ENCODE measurements at places on chromosomes 3 and 15.

- no peak for DNase-seq
These were observed 123.1 kb downstream of the CHCHD6 start for GRCh38 chr3:126827121-126827520.

DNA sequence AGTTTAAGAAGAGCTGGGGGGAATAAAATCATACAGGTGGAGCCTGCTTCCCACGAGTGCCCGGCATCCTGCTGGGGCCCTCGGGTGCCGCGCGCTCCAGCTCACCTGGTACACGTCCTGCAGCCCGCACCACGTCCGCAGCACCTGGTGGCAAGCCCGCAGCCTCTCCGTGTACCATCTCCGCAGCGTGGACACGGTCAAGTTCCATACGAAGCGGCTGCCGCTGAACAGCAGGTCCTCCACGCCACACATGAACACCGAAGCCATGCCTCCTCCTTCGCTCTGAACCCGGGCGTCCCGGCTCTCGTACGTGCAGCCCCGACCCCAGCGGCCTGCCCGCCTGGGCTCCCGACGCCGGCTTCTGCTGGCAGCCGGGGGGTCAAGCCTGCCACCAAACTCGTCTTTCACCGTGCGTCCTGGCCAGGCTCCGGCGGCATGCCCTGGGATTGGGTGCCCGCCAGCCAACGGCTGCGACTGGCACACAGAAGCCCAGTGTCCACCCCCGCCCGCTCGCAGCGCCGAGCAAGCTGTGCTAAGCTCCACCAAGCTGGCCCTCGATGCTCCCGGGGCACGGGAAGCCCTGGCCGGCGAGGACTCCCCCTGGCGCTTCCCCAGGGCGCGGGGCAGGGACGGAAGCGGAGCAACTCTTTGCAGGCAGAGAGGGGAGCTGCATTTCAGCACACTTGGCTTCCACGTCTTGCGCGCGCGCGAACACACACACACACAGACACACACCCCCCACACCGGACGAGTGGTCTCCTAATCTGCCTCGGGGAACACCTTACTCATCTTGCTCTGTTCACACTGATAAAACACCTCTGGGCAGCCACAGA lies at the start of gene FRMD4B:
Gene FRMD4B (minus strand): TSS at position 366 of the 833 bp plus-strand sequence. CDS start 99 bp downstream, at position 267.
- no peak for DNase-seq

GRCh38 chr15:94620632-94621031 lies 389.3 kb downstream of the MCTP2 start:
- DNase-seq = no peak

DNA sequence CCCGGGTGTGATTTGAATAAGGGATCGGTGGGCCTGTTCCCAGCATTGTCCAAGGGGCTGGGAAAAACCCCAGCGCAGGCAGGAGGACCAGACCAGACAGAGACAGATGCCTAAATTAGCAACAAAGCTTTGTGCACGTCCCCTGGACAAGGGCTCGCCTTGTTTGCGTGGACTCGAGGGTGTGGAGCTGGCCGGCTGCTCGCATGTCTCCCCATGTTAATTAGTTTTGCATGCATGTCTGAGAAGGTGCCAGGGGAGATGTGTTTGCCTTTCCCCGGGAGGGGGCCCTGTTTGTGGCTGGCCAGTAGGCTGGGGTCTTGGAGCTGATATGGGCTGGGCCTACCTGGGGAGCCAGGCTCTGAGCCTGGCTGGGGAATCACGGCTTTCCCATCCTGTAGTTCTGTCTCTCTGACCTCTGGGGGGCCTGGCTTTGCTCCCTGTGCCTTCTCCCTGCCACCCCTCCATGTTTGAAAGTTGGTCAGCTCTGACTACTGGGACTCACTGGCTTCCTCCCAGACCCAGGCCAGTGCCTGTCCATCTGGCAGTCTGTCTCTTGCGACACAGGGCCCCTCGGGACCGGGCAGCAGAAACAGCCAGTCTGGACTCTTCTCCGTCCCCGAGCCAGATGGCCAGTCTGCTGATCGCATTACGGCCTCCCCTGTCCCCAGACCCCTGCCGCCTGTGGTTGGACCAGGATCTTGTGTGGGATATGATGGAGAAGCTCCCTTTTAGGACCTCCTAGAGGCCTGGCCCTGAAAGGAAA lies 55.4 kb upstream of the POLG start:
- no peak for DNase-seq

DNA sequence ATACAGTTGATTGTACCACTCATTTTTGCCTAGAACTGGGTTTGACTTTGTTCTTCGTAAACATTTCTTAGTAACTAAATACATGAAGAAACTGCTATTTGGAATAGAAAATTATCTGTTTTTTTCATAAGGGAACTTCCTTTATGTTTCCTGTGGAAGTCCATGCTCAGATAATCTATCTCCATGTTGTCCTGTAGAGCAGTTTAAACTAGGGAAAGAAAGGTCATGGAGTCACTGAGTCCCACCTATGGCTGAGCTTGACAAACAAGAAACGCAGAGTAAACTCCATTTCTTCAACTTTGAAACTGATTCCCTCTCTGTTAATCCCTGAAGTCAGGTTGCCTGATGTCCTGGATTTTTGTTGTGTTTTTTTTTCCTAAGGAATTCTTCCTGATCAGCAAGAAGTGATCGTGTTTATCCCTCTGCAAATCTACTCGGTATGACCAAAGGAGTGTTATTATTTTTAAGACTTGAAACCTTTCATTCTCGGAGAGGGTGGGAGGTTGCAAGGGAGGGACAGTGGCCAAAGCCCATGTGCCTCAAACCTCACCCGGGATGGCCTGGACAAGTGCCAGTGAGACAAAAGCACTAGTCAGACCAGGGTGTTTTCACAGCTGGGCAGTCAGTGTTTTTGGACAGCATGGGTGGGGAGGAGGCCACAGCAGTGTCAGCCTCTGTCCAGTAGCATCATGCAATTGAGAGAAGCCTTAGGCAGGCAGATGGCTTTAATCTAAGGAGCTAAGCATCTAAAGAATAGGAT lies 129.8 kb upstream of the PHLDB2 start:
- no peak for DNase-seq

GRCh38 chr15:42494998-42495360 lies 455 bp upstream of the SNAP23 start:
- no peak for DNase-seq

DNA sequence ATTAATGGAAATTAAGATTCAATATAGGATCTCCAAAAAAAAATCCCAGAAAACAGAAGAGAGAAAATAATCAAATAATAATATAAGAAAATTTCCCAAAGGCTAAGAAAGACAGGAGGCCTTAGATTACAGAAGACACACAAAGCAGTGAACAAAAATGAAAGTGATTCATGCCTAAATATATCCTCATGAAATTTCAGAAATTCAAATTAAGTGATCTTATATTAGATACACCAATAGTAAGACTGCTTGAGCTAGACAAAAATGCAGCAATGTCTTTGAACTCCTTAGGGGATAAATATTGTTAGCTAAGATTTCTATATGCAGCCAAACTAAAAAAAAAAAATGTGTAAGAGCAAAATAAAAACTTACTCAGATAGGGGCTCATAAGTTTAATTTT lies 44.6 kb upstream of the ARPP21 start:
- no peak for DNase-seq

- no peak for DNase-seq
These were observed 60.3 kb upstream of the SIAH2 start for GRCh38 chr3:150823277-150823676.

DNA sequence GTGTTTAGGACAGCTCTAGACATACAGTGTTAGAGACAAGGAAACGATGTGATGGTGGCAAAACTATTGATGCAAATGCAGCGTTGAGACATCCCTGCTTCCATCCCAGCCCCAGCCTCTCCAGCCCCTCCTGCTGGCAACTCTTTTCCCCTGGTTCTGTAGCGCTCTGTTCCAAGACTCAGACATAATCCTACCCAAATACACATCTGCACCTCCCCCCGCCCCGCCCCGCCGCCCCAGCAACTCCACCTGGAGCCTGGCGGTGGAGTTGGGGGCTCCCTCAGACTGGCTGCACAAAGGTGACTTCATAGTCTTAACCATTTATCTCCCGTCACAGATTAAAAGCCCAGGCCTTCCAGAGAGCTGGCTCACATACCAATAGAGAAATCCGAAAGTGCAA lies 7.2 kb upstream of the SEC22A start:
- no peak for DNase-seq

DNA sequence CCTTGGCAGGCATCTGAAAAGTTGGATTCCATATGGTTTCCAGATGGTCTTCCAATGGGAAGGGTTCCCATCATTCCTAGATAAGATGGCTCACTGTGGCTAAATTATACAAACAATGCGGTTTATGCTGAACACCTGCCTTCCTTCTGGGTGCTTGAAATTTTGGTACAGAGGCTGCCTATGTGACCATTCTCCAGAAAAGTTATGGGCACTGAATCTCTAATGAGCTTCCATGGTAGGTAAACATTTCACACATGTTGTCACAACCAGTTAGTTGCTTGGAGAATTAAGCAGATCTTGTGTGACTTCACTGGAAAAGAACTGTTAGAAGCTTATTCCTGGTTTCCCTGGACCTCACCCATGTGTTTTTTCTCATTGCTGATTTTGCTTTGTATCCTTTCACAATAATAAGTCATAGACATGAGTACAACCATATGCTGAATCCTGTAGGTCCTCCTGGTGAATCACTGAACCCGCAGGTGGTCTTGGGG lies 30.1 kb downstream of the PLOD2 start:
- DNase-seq = no peak

- DNase-seq = no peak
These were observed 15.4 kb downstream of the ZNF148 start for GRCh38 chr3:125359700-125360099.

- no peak for DNase-seq
These were observed 175.6 kb upstream of the ATP10A start for GRCh38 chr15:26038693-26039092.

DNA sequence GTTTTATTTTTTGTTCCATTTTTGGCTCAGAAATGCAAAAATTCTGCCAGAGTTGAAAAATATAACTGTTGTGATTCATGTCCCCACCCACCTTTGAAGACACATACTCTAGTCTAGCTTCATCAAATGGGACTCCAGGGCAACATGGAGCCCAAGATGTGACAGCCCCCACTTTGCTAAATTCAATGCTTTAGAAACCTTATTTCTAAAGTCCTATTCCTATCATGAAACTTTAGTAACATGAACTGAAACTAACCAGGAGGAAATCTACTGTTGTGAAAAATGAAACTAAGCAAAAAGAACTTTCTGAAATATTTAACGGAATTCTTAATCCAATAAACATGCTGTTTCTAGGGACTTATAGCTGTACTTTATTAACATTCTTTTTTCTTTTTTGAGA lies 20.3 kb downstream of the UBP1 start:
- DNase-seq = no peak

DNA sequence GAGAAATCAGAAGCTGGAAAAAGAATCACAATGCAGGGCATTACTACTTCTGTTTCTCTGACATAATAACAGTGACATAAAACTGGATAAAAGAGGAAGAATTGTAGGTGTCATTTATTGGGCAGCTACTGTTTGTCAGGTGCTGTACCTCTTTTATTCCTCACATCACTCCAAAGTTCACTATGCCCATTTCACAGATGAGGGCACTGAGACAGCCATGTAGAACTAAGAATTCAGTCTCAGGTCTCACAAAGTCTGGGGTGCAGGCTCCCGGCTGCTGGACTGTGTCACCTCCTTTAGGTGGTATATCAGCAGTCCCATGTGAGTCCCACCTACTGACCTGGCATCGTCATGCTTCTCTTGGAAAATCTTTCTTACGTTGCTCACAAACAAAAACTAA lies 20.8 kb downstream of the TMEM212 start:
- DNase-seq = no peak

DNA sequence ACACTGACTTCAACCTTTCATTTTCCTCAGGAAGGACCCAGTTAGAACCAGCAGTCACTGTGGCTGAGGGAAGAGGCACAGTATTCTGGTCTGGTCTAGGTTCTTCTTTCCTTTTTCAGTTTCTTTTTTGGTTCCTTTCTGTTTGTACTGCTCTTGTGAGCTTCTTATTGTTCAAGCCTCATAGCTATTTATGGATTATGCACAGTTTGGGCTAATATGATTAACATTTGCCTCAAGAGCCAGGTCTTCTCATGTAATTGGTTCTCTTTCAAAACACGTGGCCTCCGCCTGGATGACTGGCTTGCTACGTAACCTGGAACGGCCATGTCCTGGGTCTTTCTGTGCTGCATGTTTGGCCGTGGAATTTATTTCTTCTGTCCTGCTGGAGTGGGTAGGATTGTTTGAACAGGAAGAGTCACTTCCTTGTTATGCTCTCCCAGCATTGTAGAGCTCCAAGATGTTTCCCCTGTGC lies 43.3 kb downstream of the RBMS3 start:
- DNase-seq = peak; percentile 14
